ENCODE measurements at places on chromosomes 6 and 20. TPM values are rescaled to one million over a fixed set of nuclear protein-coding genes. Genes with fewer than 3 reads are reported as not detected.

DNA sequence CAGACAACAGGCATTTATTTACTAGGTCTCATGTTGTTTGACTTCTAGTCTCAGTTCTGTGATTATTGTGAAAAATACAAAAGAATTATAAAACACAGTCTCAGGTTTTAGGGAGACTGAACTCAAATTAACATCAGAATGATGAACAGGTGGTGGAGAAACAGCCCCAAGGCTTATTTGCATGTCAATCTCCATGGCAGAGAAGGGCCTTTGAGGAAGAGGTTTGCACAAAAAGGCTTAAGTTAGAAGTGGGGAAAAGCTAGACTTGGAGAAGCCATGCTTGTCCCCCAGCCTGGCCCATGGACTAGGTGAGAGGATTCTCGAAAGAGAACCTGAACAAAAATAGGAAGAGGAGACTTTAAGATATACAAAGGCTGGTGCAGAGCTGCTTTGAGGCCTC lies 183.3 kb downstream of the EDN1 start:
- H3K27ac ChIP-seq: no peak overlapping the region
- no peaks in the 10 kb centered on the region for H3K36me3 ChIP-seq
- no peak for DNase-seq

- H3K36me3 ChIP-seq: no peaks in the 10 kb centered on the region
- no peaks in the 10 kb centered on the region for H3K4me1 ChIP-seq
- H3K27ac ChIP-seq: no peak overlapping the region
- H3K27me3 ChIP-seq: peaks cover 11% of the 10 kb centered on the region
- H3K4me3 ChIP-seq: no peak overlapping the region
- DNase-seq: no peak
These were observed 492.3 kb downstream of the PREX1 start for GRCh38 chr20:48335308-48336050.

The HAO1 gene
- polyA plus RNA-seq: not detected

GRCh38 chr20:6157345-6157744 lies 34.5 kb upstream of the FERMT1 start:
- H3K27ac ChIP-seq: no peak overlapping the region
- no peak overlapping the region for H3K4me3 ChIP-seq
- DNase-seq: no peak
